ENCODE measurements at places on chromosomes 13 and 19. TPM values are rescaled to one million over a fixed set of nuclear protein-coding genes. Genes with fewer than 3 reads are reported as not detected.

Gene IGFL1
- total RNA-seq = not detected

Gene HIPK4
- total RNA-seq = under 0.01 TPM

Gene NALCN
- 0.63 TPM for total RNA-seq

Gene CACNG7
- total RNA-seq = under 0.01 TPM

GRCh38 chr19:44512326-44513298, 12.3 kb upstream of the ZNF180 start:
- no peak for DNase-seq

DNA sequence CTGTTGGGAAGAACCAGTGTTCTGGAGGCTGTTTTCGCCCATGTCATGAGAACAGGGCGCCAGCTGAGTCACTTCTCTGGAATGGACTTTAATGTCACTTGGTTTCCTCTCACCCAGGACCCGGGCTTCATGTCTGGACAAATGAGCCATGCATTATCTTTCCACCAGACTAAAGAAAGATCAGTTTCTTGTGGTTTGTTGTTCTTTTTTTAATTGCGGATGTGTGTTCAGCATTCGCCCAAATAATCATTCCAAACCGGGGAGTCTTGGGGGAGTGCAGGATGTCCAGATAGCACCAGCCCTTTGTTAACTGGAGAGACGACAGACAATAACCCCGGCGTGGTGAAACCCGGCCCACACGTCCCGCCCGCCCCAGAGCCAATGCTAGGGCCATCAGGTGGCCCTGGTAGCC, 102.5 kb downstream of the COL4A2 start:
- DNase-seq = no peak

DNA sequence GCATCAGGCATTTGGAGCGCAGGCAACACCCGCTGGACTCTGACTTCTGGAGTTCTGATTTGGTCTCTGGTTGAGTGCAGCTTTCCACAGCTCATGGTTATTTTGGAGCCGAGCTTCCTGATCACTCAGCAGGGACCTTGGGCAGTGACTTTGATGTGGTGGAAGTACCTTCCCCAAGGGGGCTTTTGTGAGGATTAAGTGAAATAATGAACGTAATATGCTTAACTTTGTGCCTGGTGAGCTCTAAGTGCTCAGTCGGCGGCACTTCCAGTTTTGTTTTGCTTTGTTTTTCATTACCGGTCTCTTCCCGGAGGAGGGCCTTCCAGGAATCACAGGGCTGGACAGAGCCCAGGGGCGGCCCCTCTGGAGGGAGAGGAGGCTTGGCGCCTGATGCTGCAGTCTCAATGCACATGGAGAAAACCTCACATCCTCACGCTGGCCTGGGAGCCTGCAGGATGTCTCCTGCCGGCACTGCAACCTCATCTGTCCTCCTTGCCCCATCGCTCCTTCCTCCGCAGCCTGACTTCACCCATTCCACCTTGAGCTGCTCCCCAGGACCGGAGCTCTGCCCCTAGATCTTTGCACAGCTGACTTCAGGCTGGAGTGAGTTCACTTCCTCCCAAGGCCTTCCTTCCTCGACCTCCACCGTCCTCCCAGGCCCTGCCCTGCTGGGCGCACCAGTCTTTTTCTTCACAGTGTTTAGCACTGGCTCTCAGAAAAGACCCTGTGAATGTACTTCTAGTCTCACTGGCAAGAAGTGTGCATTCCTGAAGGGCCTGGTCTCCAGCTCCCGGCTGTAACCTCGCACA, 1.5 kb downstream of the PLEKHF1 start:
- DNase-seq = no peak
